ENCODE measurements at places on chromosomes 7 and 10.

GRCh38 chr10:51066231-51066630 is 8.1 kb upstream of the PRKG1 start:
- DNase-seq: no peak

DNA sequence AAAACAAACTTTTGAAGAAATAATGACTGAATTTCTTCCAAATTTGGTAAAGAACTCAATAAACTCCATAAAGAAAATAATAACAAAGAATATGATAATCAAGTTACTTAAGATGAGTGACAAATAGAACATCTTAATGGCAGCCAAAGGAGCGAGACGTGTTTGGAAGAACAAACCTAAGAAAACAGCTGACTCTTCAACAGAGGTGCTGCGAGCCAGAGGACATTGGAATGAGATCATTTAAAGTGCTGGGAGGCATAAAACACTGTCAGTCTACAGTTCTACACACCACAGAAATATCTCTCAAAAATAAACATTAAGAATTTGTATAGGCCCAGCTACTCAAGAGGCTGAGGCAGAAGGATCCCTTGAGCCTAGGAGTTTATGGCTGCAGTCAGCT is 443.5 kb downstream of the PAXIP1 start:
- DNase-seq: no peak

- peak; percentile 47 for DNase-seq
These were observed 219.3 kb upstream of the MKLN1 start for GRCh38 chr7:131108212-131108940.

- no peak for DNase-seq
These were observed 88.9 kb downstream of the ARMH3 start for GRCh38 chr10:101967119-101967518.

DNA sequence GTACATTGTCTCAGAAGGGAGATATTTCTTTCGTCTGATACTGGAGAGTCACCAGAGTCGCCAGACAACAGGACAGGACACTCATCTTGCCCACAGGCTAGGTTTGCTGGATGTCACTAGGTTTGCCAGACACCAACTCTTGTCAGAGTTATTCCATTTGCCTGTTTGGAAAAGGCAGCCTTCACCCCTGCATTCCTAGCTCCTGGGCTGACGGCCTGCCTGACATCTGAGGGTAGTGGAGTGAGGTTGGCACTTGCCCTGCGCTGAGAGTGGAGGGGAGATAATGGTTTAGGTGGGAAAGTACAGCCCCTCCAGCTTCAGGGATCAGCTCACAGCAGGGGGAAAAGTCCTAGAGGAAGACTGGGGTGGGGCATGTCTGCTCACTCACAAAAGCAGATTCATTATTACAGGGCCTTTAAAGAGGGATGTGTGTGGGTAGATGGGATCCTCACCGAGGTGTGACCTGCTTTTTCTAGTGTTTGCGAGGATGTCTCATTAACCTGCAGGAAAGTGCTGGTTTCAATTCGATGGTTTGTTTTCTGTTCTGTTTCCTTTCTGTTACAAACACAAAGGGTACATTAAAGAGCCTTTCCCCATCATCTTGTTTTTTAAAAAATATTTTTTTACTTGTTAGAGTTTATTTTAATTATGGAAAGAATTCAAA is 79.3 kb upstream of the TNS3 start:
- no peak for DNase-seq

DNA sequence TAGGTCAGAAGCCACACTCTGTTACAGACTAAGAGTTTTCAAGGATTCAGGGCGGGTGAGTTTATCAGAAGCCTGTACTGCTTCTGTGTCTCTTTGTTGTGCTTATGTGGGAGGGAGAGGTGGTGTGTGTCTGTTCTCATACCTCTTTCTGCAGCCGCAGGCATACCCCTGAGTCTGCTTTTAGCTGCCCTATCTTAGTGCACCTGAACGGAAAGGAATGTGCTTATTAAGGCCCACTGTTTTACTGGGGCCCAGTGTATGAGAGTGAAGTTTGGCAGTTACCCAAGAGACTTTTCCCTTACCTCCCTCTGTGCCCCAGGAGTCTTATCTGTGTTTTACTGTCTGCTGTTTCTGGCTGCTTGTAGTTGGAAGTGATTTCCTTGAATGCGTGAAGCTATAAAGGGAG is 104.3 kb downstream of the TYW1 start:
- no peak for DNase-seq

DNA sequence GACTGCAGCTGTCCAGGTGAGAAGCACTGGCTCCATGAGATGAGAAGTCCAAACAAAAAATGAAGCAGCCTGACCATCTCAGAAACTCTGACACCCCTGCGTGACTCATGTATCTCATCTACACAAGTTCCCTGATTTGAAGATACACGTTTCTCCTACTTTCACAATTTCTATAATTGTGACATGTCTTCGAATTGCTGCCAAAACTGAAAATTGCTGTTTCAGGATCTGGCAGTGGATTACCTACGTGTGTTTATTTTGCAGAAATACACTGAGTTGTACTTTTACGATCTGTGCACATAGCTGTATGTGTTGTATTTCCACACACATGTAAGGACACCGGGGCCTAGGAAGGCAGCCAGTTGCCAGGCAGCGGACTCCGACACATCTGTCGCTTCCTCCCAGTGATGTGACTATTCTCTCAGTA is 53.2 kb downstream of the LARP4B start:
- DNase-seq: peak; percentile 88

DNA sequence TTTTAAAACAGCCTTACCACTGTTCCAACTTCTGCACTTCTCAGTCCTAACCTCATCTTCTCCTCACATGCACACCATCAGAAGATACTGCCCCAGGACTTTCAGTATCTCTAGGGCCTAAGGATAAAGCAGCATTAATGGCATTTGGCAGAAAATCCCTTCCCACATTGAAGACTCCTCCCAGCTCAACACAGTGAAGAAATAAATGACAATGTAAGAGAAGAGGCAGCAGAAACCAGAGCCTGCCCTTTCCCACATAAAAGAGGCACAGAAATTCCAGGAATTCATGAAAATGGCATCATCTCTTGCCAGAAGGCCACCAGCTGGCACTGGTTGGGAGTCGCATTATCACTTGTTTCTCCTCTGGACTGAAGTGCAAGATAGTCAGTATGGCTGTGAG is 3.7 kb downstream of the GCC1 start:
- DNase-seq: peak; percentile 26

DNA sequence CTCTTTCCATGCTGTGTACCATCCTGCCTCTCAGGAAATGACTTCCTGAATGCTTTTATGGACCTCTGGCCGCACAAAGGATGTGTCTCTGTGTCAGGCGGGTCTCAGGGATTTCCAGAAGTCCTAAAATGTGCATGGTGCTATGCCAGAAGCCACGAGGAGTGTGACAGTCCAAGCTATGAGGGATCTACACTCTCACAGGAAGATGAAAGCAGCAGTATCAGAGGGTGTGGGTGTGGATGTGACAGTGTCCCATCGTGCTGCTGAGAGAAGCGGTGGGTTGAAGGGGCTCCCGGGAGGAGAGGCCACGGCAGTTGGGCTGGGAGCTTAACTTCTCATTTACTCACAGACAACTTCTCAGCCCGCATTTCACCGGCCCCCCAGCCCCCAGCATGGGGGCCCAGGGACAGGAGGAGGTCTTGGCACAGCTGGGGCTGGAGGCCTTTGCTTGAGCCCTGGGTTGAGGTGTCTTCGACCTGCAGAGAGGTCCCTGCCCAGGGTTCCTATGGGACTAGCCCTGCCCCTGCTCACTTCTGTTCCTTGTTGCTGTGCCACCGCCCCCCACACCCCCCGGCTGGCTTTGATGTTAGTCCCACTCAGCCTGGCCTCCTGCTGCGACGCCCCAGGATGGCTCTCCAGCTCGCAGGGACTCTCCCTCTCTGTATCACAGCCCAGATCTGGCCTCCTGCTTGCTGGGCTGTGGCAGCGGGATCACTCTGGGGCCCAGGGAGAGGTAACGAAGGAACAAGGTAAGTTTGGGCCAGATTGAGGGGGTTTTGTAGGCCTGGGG is 30.8 kb upstream of the EMX2 start:
- DNase-seq: no peak

- no peak for DNase-seq
These were observed 17.9 kb upstream of the HMX3 start for GRCh38 chr10:123117644-123118417.

GRCh38 chr10:111146025-111146640 is 69.3 kb downstream of the ADRA2A start:
- no peak for DNase-seq

DNA sequence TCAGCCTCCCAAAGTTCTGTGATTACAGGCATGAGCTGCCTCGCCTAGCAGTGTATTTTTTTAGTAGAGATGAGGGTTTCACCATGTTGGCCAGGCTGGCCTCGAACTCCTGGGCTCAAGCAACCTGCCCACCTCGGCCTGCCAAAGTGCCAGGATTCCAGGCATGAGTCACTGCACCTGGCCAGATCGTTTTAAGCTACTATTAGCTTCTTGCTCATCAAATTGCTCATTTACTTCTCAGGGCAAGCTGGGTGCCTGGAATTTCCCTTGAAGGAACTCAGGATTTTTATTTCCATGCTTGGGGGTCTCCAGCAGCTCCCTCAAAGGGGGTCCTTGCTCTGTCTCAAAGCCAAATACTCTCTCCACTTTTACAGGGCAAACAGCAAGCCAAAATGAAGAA is 798.0 kb upstream of the AUTS2 start:
- no peak for DNase-seq

DNA sequence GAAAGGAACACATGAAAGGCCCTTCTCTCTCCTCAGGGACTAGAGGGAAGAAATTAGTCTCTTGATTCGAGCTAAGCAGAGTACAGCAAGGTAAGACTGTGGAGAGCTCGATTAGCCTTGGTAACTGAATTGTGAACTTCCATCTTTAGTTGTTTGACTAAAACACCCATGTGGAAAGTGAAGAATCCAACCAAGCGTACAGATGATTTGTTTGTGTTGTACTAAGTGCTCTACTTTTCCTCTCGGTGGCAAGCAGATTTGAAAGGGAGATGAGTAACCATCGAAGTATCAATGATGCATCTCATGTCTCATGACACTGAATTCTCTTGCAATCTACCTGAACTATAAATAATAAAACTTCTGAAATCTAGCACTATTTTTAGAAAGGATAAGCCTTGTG is 80.7 kb downstream of the FZD1 start:
- no peak for DNase-seq

DNA sequence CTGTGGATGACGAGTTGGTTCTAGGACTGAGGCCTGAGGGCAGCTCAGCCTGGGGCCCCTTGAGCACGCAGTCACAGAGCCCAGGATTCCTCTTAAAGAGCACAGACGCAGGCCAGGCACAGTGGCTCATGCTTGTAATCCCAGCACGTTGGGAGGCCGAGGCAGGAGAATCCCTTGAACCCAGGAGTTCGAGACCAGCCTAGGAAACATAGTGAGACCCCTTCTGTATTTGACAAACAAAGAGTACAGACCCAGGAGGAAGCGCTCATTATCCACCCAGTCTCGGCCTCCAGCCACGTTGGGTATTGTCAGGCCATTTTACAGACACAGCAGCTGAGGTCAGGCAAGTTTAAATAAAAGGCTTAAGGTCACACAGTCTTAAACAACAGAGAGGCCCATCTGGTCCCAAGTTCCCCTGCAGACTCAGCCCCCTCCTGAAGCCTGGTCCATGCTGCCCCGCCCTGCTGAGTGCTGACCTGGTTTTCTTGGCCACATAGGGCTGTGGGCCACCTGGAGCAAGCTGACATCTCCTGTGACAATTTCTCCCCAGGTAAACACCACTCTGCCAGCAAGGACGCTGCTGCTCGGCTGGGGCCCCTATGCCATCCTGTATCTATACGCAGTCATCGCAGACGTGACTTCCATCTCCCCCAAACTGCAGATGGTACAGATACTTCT is 12.6 kb downstream of the RGR start:
- no peak for DNase-seq

DNA sequence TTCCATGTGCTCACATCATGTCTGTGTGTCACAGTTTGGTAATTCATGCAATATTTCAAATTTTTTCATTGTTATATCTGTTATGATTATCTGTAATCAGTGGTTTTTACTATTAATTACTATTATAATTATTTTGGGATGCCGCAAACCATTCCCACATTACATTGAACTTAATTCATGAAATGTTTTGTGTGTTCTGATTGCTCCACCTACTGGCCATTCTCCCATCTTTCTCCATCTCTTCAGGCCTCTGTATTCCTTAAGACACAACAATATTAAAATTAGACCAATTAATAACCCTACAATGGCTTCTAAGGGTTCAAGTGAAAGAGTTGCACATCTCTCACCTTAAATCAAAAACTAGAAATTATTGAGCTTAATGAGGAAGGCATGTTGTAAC is 398.5 kb downstream of the PCDH15 start:
- no peak for DNase-seq

DNA sequence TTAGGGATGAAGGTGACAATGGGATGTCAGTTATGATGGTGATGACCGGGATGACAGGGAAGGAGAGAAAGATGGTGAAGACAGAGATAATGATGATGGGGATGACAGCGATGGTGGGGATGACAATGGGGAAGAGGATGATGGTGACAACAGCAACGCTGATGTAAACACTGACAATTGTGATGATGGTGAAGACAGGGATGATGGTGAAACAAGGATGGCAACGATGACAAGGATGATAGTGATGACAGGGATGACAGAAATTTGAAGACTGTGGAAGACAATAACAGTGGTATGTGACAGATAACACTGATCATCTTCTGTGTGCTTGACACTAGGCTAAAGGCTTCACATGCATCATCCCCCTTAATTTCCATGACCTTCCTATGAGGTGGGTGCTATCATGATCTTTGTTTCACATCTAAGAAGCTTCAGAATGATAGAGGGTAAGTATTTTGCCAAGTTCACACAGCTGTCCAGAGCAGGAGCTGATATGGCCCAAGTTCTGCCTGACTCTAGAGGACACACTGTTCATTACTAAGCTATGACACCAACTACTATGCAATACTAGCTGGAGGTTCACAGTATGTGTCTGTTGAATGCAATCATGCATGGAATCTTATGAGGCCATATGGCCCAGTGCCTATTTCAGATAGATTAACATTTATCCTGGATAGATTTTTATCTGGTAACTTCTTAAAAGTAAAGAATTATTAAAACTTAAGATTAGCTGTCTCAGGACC is 105.6 kb downstream of the RNLS start:
- peak; percentile 72 for DNase-seq

DNA sequence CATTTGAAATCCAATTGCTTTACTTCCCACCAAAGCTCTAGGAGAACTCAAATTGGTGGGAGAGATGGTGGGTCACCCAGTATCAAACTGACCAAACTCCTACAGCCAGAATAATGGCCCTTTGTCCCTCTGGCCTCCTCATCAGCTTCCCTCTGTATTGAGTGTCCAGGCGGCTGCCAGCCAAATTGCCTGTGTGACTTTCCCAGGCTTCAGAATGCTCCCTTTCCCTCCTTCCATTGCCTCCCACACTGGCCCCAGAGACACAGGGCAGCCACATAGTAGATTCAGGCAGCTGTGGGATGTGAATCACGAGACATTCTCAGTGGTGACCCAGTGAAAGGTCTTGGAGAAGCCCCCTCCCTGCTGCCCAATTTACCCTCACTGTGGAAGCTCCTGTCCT is 12.7 kb upstream of the VDAC2 start:
- no peak for DNase-seq

Data from fibroblast of gingiva (primary cell).